T47D (cell line): ENCODE measurements at places on chromosomes 4 and X.

- no peak for DNase-seq
Observed at GRCh38 chr4:179750374-179750773, 2308.1 kb upstream of the AGA start.

- DNase-seq: no peak
Observed at GRCh38 chr4:128393101-128393704, 105.6 kb upstream of the PGRMC2 start.

GRCh38 chrX:66601522-66601921, 37.4 kb downstream of the EDA2R start:
- no peak for DNase-seq

DNA sequence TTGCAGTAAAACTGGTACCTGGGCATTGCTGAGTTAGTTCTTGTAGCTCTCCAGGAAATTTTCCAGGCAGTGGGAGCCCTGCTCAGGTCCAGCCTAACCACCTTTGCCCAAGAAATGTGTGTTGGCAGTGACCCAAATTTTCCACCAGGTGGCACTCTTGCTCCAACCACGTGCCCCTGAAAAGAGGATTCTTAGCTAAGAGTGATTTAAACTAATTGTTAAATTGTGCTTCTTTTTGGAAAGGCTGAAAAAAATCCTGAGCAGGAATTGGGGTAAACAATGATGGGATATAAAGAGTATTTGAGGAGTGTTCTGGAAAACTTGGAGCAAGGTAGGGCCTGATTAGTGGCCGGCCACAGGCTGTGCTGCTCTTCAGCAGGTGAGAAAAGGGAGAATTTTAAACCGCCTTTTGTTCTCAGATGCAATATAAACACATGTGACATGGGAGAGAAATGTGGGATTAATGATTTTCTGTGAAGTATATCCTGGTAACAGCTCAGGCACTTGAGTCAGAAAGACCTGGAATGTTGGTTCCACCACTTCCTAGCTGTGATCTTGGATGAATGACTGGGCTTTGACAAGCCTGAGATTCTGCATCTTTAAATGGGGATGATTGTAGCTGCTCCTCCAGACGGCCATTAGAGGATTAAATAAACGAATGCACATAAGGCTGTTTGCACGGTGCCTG, 219.6 kb downstream of the PTTG2 start:
- DNase-seq: peak; percentile 71

GRCh38 chr4:123830930-123831329, 434.3 kb downstream of the SPRY1 start:
- no peak for DNase-seq

- DNase-seq: no peak
Observed at GRCh38 chr4:140085881-140086280, 68.1 kb downstream of the MAML3 start.

DNA sequence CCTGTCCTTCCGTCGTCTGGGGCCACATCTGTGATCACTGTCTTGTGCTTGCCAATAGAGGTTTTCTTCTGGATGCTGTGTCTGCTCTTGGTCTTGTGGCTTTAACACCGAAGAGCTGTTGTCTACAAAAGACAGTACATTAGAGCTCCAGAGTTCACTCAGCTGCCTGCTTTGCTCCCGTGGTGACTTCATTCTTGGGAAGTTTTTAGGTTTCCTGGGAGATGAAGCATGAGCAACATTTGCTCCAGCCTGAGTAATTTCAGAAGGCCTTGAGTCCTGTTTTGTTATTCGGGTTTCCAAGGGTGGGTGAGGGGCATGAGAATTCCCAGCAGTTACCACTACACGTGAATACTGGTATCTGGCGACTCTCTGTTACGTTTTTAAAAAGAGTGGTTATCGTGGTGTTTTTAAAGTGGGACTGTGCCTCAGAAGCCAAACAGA, 189.2 kb downstream of the SHROOM3 start:
- DNase-seq: peak; percentile 38

- no peak for DNase-seq
Observed at GRCh38 chrX:49767236-49767635, 61.9 kb upstream of the PAGE4 start.

DNA sequence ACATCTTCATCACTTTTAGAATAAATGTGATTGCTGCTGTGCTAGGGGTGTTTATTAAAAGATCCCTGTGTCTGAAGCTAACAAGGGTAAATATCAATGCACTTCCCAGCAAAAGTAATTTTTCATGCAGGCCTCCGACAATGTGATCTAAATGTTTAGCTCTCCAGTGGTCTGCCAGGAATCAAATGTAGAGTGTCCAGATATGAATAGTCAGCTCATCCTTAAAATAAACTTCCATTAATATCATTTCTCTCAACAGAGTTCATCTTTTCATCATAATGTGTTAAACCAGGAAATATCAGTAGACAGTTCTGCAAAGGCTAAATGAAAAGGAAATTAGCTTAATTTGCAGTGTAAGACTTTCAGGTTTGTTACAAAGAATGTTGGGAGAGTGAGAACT, 102.2 kb upstream of the EGFL6 start:
- no peak for DNase-seq

- no peak for DNase-seq
Observed at GRCh38 chr4:2804449-2804972, 11.6 kb downstream of the SH3BP2 start.

DNA sequence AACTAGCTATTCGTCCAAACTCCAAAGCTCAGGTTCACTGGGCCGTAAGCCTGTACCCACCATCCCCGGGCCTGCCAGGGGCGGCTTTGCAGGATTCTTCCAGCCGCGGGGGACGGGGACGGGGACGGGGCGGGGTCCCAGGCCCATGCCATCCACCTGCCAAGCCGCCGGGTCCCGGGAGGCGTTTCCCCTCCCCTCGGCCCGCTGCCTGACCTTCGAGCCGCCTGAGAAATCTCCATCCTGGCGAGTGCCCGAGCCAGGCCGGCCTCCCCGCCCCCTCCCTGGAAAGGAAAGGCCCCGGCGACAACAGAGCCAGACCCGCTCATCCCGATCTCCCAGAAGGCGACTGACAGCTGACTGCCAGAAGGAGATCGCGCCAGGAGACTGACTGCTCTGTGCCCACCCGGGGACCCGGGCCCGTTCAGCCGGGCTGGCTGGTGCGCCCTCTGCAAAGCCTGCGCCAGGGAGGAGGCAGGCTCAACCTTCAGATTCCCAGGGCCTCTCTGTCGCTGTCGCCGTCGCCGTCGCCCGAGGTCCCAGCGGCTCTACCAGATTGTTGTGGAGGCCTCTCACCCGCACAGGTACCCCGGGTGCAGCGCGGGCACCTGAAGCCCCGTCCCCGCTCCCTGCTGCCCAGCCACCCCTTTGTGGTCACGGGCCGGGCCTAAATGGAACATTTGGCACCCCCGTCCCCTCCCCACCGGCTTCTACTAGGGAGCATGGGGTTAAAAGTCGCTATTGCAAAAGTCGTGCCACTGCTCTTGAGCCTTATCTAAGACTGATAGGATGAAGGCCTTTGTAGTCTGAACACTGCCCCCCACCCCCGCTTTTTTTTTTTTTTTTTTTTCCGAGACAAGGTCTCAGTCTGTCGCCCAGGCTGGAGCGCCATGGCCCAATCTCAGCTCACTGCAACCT, at the start of gene RGN:
TSS of gene RGN (plus strand) at position 315 of the 915 bp plus-strand sequence. CDS start 2,702 bp downstream, outside the sequence.
- no peak for DNase-seq

- DNase-seq: no peak
Observed at GRCh38 chr4:94588896-94589693, 137.4 kb downstream of the PDLIM5 start.

DNA sequence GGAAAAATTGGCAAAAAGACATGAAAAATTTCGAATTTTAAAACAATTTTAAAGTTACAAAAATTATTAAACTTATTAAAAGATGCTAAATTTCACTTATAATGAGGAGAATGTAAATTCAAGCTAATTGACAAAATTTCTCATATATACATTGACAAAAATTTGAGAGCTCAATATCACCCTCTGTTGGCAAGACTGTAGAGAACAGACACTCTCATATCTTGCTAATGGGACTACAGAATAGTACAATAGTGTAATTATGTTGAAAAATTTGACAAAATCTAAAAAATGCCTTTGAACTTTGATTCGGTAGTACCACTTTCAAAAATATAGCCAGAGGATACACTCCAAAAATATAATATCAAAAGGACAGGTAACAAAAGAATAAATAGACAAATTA, 29.8 kb downstream of the DCAF8L2 start:
- no peak for DNase-seq

DNA sequence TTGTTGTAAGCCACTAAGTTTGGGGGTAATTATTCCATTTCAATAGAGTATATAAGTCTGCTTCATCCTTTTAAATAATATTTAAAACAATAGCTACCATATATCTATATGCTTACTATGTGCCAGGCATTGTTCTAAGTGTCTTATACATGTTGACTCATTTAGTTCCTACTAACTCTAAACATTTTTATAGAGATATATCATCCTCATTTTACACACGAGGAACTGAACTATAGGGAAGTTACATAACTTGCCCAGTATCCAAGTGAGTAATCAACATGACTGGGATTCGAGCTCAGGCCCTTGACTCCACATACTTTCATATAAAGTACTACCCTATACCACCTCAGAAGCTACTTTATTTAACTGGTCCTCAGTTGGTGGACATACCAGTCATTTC, 175.3 kb upstream of the RAI2 start:
- no peak for DNase-seq

- no peak for DNase-seq
Observed at GRCh38 chr4:80171251-80171650, 26.1 kb upstream of the PRDM8 start.

- DNase-seq: no peak
Observed at GRCh38 chr4:177802162-177802561, 359.9 kb upstream of the AGA start.

GRCh38 chr4:6739920-6740319, 23.9 kb downstream of the BLOC1S4 start:
- no peak for DNase-seq

GRCh38 chr4:87704001-87704400, 53.9 kb downstream of the DMP1 start:
- DNase-seq: no peak

- DNase-seq: no peak
Observed at GRCh38 chr4:1187182-1187581, 14.8 kb upstream of the SPON2 start.

DNA sequence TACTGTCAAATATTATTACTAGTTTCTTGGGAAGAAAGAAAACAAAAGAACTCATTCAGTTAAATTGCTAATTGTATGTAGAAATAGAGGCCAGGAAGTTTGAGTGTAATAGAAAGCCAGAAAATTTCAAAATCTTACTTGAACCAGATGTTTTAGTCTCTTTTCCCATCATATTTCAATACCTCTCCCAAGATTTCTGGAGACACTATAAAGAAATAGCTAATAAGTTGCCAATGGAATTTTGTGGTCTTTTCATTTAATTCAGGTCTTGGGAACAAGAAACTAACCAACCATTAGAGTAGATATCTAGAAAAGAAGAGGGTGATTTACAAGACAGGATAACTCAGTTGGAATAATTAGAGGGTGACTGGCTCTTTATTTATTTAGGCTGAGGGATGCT, 112.2 kb downstream of the AGTR2 start:
- no peak for DNase-seq

- DNase-seq: no peak
Observed at GRCh38 chr4:187633245-187633644, 362.3 kb upstream of the ZFP42 start.

DNA sequence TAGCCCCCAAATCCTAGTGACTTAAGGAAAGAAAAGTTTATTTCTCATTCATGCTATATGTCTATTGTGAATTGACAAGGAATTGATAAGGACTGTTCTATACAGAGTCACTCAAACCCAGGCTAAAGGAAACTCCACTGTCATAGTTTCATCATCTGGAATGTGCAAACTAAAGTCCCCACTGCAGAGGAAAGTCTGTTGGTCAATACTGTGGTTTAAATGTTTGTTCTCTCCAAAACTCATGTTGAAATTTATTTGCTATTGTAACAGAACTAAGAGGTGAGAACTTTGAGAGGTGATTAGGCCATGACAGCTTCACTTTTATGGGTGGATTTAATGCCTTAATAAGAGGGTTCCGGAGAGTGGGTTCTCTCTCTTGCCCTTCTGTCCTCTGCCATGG, 149.6 kb downstream of the COX18 start:
- no peak for DNase-seq

DNA sequence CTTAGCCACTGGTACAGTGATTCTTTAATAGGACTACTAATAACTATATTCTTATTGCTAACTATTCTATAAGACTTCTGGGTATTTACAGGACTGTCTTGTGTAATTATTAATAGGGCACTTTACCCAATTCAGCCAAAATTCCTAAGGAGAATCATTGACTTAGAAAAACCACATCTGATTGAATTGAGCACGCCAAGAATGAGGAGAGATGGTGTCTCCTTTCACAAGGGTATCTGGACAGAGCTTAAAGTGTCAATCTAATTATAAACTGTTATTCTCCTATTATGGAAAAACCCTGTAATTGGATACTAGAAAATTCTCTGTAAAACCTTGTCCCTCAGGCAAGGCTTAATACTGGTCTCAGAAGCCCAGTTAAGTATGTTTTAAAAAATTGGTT, 111.1 kb upstream of the TLL1 start:
- DNase-seq: no peak

DNA sequence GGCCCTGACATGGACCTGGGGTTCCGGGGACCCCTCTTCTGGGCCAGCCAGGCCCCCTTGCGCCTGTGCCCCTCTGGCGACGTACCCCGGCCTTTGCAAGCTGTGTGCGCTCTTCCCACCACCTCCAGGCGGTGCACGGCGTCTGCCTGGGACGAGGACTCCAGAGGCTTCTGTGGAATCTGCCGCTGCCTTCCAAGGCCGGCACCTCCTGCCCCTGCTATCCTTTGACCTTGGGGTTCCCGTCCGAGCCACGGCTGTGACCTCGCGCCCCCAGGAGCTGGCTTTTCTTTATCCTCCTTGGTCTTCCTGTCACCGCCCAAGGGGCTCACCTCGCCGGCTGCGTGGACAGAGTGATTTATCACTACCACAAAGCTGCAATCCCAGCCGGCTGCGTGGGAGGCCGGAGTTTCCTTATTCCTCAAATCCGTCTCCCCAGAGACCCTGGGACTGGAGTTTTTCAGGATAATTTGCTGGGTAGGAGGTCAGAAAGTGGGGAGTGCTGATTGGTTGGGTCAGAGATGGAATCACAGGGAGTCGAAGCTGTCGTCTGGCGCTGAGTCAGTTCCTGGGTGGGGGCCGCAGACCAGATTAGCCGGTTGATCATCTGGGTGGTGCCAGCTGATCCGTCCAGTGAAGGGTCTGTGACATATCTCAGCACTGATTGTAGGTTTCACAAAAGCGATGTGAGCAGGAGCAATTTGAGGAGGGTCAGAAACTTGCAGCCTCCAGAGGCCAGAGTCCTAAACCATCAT, 19.8 kb upstream of the PLCXD1 start:
- DNase-seq: no peak

DNA sequence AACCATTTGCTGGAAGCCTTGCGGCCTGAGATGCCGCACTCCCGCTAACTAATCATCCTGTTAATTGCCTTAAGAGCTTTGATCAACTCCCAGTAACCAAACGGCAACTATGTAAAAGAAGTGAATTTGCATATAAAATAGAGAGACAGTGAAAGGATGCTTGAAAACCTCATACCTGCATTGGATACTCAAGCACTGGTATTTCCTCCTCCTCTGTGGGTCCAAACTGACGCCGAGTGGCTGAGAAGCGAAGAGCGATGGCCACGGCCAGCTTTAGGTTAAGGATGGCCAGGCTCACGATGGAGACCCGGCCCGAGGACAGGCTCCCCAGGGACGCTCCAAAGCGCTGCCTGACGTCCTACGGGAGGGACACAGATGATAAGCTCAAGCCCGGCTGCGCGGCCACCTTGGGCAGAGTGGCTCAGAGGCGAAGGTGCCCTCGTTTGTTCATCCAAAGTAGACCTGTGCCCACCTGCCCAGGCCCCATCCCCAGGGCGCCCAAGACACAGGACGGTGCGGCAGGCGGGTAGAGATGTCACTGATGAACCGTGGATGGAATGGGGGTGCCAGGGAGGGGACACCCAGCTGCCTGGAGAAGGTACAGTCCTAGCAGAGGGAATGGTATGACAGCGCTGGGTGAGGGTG, 43.6 kb downstream of the ACOX3 start:
- no peak for DNase-seq
